ENCODE measurements at places on chromosomes 5 and 9.
A peak's percentile ranks its signal among the peaks of the same experiment; 100 is the strongest.

GRCh38 chr9:99873531-99873930, 32.9 kb upstream of the STX17 start:
- no peak for DNase-seq

- peak; percentile 68 for DNase-seq
Measured at GRCh38 chr9:133604214-133604613, 5.0 kb downstream of the FAM163B start.

GRCh38 chr9:102047549-102047948, 309.1 kb upstream of the GRIN3A start:
- no peak for DNase-seq

DNA sequence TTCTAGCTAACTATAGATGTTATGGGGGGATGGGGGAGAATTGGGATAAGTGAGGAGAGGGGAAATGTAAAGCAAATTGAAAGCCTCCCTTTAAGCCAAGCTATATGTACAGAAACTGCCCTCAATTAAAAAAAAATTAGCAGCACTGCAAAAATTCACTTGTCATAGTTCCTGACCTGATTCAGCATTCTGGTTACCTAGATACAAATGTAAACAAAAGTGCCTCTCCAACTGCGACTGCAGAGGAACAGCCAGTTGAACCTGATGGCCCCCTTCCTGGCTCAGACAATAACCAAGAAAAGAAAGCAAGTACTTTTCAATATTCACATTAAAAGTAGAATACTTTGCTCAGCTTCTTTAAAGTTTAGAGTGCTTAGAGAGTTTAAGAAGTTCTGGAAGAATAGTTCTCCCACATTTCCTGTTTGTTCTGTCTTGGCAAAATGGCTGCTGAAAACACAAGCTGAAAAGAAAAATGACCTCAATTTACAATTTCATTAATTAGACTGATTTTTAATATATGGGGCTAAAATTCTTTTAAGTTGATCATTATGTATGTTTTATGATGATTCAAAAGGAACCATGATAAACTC, 1.5 kb downstream of the FAM81B start:
- no peak for DNase-seq

DNA sequence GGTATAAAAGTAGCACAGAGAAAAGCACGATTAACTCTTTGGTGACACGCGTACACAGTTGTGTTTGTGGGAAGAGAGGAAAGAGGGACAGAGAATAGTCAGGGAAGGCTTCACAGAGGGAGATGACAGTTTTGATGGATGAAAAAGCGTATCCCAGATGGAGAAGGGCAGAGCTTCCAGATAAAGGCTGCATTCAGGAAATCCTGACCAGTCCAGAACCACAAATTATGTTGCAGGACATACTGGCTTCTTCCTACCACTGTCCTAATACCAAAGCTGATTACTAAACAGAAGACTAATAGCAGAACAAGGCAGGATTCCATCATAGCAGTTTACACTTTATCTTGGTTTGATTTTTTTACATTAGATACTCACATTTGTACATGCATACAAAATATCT, 34.5 kb downstream of the SLC31A2 start:
- DNase-seq, result no peak

- DNase-seq, result no peak
Measured at GRCh38 chr5:153511622-153512021, 21.2 kb downstream of the GRIA1 start.

- DNase-seq, result no peak
Measured at GRCh38 chr9:115837618-115838017, 316.0 kb upstream of the PAPPA start.

DNA sequence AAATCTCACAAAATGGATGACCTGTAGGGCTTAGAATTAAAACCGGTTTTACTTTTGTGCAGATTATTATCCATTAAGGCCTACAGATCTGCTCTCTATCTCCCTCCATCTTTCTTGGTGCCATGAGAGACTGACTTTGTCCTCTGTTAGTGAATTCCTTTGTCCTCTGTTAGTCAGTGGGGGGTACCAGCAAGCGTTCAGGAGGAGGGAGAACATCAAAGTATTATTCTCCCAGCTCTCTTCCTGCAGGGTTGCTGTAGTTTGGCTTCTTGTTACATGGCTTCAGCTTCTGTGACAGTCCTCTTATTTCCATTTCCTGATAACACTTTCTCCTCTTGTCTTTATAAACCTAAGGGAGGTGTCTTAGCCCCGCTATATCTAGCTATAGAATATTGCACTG, 850.5 kb upstream of the SEMA6A start:
- DNase-seq, result no peak

DNA sequence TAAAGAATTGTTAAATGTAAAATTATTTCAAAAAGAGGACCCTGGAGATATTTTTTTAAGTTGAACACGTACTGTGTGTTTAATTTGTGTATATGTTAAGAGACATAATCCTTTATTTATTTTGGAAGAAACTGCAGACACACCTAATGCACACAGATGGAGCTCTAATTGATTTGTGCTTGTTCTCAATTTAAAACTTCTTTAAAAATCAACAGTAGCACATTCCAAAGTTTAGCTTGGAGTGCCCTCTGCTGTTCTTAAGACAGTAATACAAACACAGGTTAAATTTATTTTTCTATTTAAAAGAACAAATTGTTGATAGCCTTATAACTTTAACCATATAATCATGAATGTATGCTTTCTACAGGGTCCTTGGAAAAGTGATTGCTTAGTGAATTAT, 277.6 kb upstream of the ADAMTS16 start:
- DNase-seq, result no peak

DNA sequence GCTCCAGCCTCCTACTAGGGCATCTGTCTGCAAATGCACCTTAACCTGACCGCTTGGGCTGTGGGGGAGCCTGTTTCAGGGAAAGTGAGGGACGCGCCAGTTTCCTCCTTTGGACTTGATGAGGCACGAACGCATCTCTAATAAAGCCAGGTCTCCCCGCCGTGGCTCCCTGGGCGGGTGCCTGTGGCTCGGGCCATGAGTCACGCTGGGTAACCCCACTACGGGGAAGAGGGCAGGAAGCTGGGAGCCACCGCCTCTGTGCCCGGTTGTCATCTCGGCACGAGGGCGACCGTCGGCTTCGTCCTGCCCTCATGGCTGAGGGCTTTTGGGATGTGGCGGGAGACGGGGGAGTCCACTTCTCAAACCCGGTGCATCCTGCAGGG, 12.1 kb downstream of the NOTCH1 start:
- peak; percentile 90 for DNase-seq

GRCh38 chr9:86471171-86471815, 117.1 kb upstream of the TUT7 start:
- no peak for DNase-seq

GRCh38 chr5:178208540-178209227, 4.4 kb downstream of the HNRNPAB start:
- DNase-seq, result no peak

DNA sequence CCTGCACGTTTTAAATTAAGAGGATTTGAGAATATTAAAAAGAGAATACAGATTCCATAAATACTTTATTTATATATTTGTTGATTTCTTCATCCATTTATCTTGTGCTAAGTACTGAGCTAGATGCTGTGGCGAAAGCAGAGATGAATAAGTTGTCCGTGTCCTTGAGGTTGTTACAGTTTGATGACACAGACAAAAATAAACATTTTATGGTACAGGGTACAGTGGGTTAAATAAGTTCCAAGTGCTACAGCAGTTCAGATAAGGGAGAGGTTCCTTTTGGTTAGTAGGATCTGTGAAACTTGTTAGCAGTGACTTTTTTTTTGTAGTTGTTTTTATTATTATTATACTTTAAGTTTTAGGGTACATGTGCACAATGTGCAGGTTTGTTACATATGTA, 50.2 kb downstream of the MACIR start:
- DNase-seq, result no peak

DNA sequence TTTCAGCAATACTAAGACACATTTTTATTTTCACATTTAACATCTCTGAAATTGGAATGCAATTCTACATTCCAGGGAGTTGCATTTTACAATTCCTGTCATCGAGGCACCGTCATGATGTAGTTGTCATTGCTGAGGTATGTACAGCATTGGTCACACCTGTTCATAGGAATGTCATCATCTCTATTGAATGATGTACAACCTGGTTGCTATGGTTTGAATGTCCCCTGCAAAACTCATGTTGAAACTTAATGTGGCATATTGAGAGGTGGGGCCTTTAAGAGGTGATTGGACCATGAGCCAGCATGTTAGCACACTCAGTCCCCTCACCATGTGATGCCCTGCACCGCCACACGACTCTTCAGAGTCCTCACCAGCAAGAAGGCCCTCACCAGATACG, 103.1 kb downstream of the CEMIP2 start:
- no peak for DNase-seq

DNA sequence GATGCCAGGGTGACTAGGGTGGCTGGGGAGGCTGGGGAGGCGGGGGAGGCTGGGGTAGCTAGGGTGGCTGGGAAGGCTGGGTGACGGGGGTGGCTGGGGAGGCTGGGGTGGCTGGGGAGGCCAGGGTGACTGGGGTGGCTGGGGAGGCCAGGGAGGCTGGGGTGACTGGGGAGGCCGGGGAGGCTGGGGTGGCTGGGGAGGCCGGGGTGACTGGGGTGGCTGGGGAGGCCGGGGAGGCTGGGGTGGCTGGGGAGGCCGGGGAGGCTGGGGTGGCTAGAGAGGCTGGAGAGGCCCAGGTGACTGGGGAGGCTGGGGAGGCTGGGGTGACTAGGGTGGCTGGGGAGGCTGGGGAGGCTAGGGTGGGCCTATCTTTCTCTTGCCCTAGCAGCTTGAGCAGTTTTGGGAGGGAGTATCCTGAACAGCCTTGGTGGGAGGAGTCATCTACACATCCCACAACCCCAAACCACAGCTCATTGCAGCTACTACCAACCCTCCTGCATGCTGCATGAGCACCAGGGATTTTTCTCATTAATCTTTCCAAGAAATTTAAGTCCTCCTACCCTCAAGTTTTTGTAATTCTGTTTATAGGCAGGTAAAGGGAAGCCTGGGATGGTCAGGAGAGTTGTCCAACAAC, 203.2 kb upstream of the IRX1 start:
- DNase-seq, result no peak

DNA sequence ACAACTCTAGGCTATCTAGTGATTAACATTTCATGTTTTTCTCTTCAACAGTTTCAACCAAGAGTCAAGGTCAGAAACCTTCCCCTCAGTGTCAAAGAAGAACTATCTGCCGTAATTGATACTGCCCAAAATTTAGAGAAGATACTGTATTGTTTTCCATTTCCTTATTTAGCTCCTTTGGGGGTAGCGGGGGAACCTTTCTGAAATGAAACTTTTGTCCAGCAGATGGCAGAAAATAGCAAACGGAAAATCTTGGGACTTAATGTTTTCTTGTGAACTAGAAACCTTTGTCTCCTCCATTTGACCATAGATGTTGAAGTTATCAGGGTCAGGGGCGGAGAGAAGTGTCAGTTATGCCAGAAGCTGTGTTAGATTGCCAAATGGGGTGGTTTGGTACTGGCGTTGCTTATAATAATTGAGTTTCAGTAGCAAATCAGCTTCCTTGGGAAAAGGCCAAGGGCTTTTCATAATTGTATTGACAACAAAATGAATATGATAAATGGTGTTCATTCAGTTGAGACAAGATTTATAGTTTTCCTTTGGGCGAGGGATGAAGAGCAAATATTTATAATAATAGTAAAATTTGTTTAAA, 101.7 kb upstream of the TLX3 start:
- DNase-seq, result peak; percentile 1

GRCh38 chr5:106290841-106291240, 1379.9 kb downstream of the EFNA5 start:
- DNase-seq, result no peak

DNA sequence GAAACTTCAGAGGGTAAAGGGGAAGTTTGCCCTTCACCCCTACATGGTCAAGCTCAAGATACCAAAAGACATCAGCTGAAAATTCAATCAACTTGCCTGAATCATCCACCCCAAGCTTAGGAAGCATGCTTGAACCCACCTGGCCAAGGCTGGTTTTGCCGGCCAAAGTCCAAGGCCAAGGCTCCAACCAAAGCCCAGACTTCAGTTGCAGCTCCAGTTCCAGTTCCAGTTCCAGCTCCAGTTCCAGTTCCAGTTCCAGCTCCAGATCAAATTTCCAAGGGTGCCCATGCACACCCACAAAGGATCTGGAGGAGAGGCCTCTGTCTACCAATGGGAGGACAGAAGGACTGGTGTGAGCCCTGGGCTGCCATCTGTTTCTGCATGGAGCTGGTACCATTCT, 4.6 kb upstream of the SERINC5 start:
- DNase-seq, result no peak

DNA sequence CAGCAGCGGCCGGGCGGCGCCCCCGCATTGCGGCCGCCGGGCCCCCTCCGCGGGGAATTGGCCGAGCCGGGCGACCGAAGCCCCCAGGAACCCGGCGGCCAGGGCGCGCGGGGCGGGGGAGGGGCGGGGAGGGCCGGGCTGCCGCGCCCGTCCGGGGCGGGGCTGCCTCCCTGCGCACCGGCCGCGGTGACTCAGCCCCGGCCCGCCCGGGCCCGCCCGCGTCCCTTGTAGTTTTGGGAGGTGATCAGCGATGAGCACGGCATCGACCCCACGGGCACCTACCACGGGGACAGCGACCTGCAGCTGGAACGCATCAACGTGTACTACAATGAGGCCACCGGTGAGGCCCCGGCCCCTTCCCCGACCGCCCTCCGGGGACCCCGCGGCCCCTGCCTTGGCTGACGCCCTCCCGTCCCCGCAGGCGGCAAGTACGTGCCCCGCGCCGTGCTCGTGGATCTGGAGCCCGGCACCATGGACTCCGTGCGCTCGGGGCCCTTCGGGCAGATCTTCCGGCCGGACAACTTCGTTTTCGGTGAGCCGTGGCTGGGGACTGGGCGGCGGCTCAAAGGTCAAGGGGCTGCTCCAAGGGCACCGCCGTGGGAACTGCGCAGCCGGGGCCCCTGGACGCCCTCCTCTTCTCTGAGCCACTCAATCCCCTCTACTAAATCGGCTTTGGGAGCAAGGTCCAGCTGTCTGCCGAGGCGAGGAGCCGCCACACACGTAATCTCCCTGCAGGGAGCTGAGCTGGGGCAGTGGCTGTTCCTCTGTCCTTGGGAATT, 592 bp downstream of the TUBB4B start:
- peak; percentile 77 for DNase-seq

- DNase-seq, result no peak
Measured at GRCh38 chr5:176873541-176874172, 25.5 kb downstream of the HK3 start.

- DNase-seq, result no peak
Measured at GRCh38 chr5:154970759-154971158, 29.9 kb downstream of the MRPL22 start.

GRCh38 chr9:77864211-77864889, 167.3 kb downstream of the GNAQ start:
- DNase-seq, result no peak

GRCh38 chr9:136665111-136665703, 2.5 kb downstream of the EGFL7 start:
- peak; percentile 43 for DNase-seq

DNA sequence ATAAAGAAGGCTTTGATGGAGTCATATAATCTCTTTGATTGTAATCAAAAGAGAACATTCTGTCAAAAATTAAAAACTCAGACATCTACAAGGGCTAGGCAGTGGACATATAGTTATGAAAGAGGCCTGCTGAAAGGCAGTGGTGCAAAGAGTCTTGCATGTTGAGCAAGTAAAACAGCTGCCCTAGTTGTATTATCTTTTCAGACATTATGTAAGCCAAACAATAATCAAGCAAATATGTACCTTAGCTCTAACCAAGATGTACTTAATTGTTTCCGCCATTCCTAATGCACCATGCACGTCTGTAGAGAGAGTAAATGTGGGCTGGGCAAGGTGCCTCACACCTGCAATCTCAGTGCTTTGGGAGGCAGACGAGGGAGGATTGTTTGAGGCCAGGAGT, 14.3 kb downstream of the GAPT start:
- DNase-seq, result no peak

All from activated T-cell treated with anti-CD3 and anti-CD28 coated beads, Interleukin-2, amount 50 U/mL, for 72 hours (primary cell).